Bronchial epithelial cell (primary cell): ENCODE measurements at places on chromosomes 4 and X. TPM values are rescaled to one million over a fixed set of nuclear protein-coding genes. Genes with fewer than 3 reads are reported as not detected.

FMR1NB gene
- total RNA-seq, result not detected in 2 replicates

DMRTC1B gene
- not detected in 2 replicates for total RNA-seq

CT45A10 gene
- not detected in 2 replicates for total RNA-seq

PSAPL1 gene
- total RNA-seq, result 0.26 TPM in 1 of 2 replicates, not detected in the other

TLR10 gene
- total RNA-seq, result not detected in 2 replicates

TACC3 gene
- total RNA-seq, result 1.2 and 3.4 TPM in 2 replicates

ASMT gene
- under 0.01 and 0.13 TPM in 2 replicates for total RNA-seq

CLDN2 gene
- total RNA-seq, result not detected in 2 replicates

ZNF732 gene
- 0.77 and 0.79 TPM in 2 replicates for total RNA-seq

BBS12 gene
- total RNA-seq, result 4.5 and 6.8 TPM in 2 replicates

SCML2 gene
- total RNA-seq, result 0.38 and 0.79 TPM in 2 replicates

IL2RG gene
- 0.26 TPM in 1 of 2 replicates, not detected in the other for total RNA-seq

TXK gene
- total RNA-seq, result under 0.01 and 0.13 TPM in 2 replicates

ADAMTS3 gene
- total RNA-seq, result 0.13 and 0.79 TPM in 2 replicates

LRIT3 gene
- total RNA-seq, result under 0.01 TPM in 2 replicates

ADGRG2 gene
- 0.13 and 0.26 TPM in 2 replicates for total RNA-seq

RNF212 gene
- under 0.01 and 0.64 TPM in 2 replicates for total RNA-seq

CENPVL1 gene
- not detected in 2 replicates for total RNA-seq

WAS gene
- total RNA-seq, result not detected in 2 replicates

NXF2 gene
- total RNA-seq, result not detected in 2 replicates

DIAPH2 gene
- 7.9 and 9.5 TPM in 2 replicates for total RNA-seq

PPM1K gene
- total RNA-seq, result 8.6 and 9.5 TPM in 2 replicates

SFRP2 gene
- not detected in 2 replicates for total RNA-seq

ASB9 gene
- total RNA-seq, result not detected in 2 replicates

CACNA1F gene
- under 0.01 TPM in 2 replicates for total RNA-seq

CLCN4 gene
- 1.3 and 2.4 TPM in 2 replicates for total RNA-seq

PCDH11X gene
- not detected in 2 replicates for total RNA-seq

PNMA6F gene
- not detected in 2 replicates for total RNA-seq

FAM9B gene
- not detected in 2 replicates for total RNA-seq

STARD8 gene
- not detected in 2 replicates for total RNA-seq

MAGED4B gene
- 0.13 and 1.6 TPM in 2 replicates for total RNA-seq

KLHL4 gene
- 0.13 and 0.26 TPM in 2 replicates for total RNA-seq

DSPP gene
- total RNA-seq, result not detected in 2 replicates

SLC6A14 gene
- 31.3 and 111 TPM in 2 replicates for total RNA-seq

MAGEE2 gene
- total RNA-seq, result not detected in 2 replicates

DGAT2L6 gene
- total RNA-seq, result not detected in 2 replicates

NEXMIF gene
- under 0.01 TPM in 2 replicates for total RNA-seq

FRMD7 gene
- not detected in 2 replicates for total RNA-seq

XAGE1A gene
- total RNA-seq, result not detected in 2 replicates

BST1 gene
- 0.64 and 0.79 TPM in 2 replicates for total RNA-seq

RHOXF1 gene
- not detected in 2 replicates for total RNA-seq

ENPP6 gene
- total RNA-seq, result not detected in 2 replicates

ZDHHC15 gene
- not detected in 2 replicates for total RNA-seq

GABRA4 gene
- total RNA-seq, result not detected in 2 replicates

ETDB gene
- not detected in 2 replicates for total RNA-seq

SPATA4 gene
- total RNA-seq, result under 0.01 and 0.13 TPM in 2 replicates

IRF2 gene
- 15.2 and 16.1 TPM in 2 replicates for total RNA-seq

ETDA gene
- not detected in 2 replicates for total RNA-seq

PRDM8 gene
- total RNA-seq, result 0.26 and 0.53 TPM in 2 replicates

ARR3 gene
- not detected in 2 replicates for total RNA-seq

UGT2B10 gene
- not detected in 2 replicates for total RNA-seq

STK32B gene
- under 0.01 TPM in 1 of 2 replicates, not detected in the other for total RNA-seq

UPF3B gene
- total RNA-seq, result 1.1 and 2.9 TPM in 2 replicates

CWH43 gene
- 3.7 and 28.3 TPM in 2 replicates for total RNA-seq

ITIH6 gene
- not detected in 2 replicates for total RNA-seq

GAGE1 gene
- total RNA-seq, result not detected in 2 replicates

CYTL1 gene
- not detected in 2 replicates for total RNA-seq

ATP6AP1 gene
- total RNA-seq, result 44.0 and 51.7 TPM in 2 replicates

THAP9 gene
- 2.9 TPM in 2 replicates for total RNA-seq

FHDC1 gene
- total RNA-seq, result 0.53 and 2.4 TPM in 2 replicates
